ENCODE measurements at places on chromosomes 2 and 18.

- DNase-seq: no peak
Observed at GRCh38 chr2:168149150-168149974, 98.0 kb downstream of the STK39 start.

DNA sequence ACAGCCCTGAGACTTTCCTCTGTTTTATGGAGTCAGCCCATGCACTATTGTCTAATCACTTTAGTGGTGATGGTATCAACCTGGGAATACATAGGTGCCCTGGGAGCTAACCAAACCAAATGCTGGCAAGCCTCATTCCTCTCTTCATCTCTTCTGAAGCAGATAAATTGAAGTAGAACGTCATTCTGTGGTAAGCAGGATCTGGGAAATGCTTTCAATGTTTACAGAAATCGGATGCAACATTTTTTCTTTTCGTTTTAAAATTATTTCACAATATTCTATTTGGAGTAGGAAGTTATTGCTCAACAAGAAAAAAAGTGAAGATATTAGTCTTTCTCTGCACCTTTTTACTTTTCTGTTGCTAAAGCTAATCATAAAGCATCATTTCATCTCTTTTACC, 114.2 kb downstream of the RBMS1 start:
- DNase-seq: no peak

DNA sequence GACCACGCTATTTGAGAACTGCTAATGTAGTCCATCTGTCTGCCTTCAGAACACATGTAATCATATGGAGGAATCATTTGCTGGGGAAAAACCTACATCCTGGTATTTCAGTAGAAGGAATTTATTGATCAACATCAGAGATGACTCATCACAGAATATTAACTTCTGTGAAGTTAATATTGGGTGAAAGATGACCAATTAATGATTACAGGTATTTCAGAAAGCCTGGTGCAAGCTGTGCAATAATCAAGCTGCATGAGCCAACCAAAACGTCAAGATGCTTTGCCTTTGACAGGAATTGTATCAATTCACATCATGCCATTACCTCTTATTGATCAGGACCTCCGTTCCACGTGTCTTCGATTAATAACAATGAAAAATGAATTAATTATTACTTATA, 9.4 kb upstream of the SPATS2L start:
- DNase-seq: no peak

- peak; percentile 89 for DNase-seq
Observed at GRCh38 chr18:63619661-63620060, 24.4 kb downstream of the SERPINB4 start.

- no peak for DNase-seq
Observed at GRCh38 chr2:172395503-172395902, 31.9 kb upstream of the ITGA6 start.

DNA sequence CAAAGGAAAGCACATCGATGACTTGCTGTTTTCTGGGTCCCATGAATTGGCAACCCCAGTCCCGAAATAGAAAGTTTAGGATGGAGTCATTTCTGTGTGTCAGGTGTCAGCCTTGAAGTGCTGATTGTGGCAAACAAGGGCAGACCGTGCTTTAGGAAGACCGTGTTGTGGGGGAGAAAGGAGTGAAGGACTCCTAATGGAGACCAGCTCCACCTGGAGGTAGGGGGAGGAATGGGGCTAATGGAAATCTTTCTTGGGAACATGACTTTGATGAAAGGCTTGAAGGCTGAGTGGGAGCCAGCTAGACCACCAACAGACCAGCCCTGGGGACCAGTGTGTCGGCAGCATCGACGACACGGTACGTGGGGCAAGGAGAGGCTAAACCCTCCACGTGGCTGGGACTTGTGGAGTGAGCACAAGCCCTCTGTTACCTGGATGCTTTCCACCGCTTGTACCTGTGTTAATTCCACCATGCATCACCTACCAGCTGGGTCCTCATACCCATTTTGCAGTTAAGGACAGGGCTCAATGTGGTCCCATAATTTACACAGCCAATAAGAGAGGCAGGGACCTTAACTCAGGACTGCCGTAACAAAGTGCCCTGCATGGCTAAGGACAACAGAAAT, 104.2 kb downstream of the SH3BP4 start:
- DNase-seq: no peak

GRCh38 chr2:47026748-47027534, 111.3 kb upstream of the MCFD2 start:
- no peak for DNase-seq

GRCh38 chr2:241868661-241869081, 858 bp upstream of the RTP5 start:
- peak; percentile 3 for DNase-seq

GRCh38 chr2:188949046-188949818, 24.9 kb upstream of the COL3A1 start:
- no peak for DNase-seq

- no peak for DNase-seq
Observed at GRCh38 chr18:39713961-39714360, 2148.4 kb upstream of the CELF4 start.

- DNase-seq: no peak
Observed at GRCh38 chr2:222993920-222994650, 57.9 kb upstream of the KCNE4 start.

- no peak for DNase-seq
Observed at GRCh38 chr2:201436141-201436540, 15.1 kb downstream of the TRAK2 start.

DNA sequence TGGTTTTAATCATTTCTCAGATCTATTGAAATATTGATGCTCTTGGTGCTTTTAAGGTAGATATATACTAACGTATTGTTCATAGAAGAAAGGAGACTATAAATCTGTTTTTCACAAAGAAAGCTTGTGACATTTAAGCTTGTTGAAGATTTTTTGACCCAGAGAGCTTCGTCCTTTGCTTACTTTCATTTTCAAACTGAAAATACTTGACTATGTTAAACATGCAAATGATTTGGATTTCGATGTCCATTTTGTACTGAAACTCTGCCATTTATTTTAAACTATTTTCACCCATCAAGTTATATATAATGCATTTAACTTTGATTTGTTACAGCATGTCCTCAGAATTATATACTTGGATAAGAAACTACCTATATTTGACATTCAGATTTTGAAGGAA, 85.2 kb downstream of the SLC4A10 start:
- no peak for DNase-seq

- DNase-seq: no peak
Observed at GRCh38 chr2:26412091-26412673, 10.5 kb downstream of the DRC1 start.

DNA sequence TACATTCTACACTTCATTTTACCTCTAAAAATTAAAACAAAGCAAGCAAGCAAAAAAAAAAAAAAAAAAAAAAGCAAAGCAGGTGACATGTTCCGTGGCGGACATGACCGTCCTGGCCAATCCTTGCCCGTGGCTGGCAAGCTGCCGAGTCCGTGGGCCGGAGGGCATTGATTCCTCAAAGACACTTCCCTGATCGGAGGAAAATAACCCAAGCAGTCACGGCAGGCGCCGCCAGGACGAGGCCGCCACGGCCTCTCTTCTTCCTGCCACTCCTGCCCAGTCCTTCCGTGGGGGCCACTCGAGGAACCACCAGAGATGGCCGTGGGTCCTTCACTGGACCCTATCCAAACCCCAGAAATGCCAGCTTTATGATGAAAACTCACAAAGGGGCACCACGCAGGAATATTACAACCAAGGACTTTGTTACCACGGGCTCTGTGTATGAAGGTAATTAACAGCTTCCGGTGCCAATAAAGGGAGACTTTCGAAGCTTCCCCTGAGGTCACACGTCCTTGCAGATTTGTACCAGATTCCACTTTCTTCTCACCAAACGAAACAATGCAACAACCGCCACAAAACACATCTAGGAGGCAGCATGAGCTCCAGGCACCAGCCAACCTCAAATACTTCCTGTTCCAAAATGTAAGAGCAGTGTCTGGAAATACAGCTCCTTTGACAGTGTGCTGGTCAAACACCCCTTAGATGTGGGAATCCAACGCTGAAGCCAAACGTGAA, 170.3 kb downstream of the HDAC4 start:
- no peak for DNase-seq

DNA sequence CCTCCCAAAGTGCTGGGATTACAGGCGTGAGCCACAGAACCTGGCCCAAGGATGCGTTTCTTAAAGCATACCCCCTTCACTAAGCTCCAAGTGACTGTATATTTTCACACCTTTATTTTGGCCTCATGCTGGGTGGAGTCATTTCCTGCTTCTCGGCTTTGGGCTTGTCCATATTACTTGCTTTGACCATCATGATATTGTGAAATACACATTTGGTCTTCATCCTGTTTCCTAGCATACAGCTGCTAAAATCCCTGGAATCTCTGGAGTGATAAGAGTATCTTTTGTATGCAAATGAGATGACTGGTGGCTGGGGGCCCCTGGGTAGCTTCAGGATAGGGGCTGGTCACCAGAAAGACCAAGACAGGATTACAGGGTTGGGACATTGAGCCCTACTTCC, 17.6 kb upstream of the COLEC12 start:
- no peak for DNase-seq

DNA sequence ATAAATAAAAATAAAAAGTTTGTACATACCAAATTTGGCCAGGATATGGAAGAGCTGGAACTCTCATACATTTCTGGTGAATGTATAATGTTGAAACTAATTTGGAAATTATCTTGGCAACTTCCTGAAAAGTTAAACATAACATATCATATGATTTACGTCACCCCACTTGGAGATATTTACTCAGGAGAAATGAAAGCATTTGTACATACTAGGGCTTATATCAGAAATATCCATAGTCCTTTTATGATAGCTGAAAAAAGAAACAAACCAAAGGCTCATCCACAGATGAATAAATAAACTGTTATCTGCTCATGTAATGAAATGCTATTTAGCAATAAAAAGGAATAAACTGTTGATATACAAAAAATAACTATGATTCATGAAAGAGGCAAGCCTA, 318.2 kb upstream of the NRXN1 start:
- no peak for DNase-seq

DNA sequence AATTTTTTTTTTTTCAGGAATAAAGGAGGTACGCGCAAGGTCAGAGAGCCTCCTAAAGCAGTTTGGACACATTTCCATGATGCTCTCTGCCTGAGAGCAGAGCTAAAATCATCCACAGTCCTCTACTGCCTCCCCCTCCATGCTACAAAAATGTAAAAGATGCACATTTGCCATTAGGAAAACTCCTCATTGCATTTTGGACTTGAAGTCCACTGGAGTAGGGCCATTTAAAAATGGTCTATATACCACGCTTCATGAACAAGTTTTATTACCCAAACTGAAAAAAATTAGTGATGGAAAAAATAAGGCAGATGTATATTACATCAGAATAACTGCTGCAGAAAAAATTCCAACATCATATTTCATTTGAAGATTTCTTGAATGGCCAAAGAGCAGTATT, 256.0 kb downstream of the AFF3 start:
- DNase-seq: no peak

DNA sequence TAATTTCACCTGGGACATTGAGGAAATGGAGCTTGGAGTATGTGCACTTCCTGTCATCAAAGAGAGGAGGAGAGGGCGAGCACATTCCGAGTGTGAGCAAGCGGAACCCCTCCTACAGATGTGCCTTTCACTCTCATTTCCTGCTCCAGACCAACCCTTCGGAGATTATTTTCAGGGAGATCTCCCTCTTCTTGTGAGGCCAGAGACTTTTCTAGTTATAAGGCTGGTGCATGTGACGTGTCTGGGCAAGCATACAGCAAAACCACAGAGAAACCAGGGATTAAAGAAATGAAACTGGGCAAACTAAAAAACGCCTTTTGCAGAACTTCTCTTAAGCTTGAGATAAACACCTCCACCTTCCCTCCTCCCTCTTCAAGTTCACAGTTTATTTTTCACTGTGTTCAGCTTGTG, 409.2 kb upstream of the TCF4 start:
- DNase-seq: no peak

- DNase-seq: no peak
Observed at GRCh38 chr2:112694182-112694581, 26.6 kb upstream of the NT5DC4 start.

- no peak for DNase-seq
Observed at GRCh38 chr2:128348701-128349100, 30.0 kb upstream of the HS6ST1 start.

GRCh38 chr2:181077128-181077709, 96.8 kb downstream of the UBE2E3 start:
- DNase-seq: no peak

DNA sequence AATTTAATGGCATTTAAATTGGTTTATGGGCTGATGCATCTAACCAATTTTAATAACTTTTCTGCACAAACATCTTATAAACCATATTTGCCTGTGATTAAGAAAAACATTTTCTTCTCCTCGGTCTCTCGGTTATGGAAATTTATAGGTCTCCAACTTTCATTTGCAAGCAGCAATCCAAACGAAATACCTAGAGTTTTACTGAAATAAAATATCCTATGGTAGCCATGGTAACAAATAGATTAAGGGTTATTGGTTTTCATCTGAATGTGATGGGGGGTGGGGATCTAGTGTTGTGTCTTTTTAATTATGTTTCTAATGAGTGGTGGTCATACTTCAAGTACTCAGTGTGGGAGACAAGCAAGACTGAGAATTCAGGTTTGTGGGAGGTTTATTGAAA, 2.9 kb downstream of the KLHL29 start:
- DNase-seq: no peak

DNA sequence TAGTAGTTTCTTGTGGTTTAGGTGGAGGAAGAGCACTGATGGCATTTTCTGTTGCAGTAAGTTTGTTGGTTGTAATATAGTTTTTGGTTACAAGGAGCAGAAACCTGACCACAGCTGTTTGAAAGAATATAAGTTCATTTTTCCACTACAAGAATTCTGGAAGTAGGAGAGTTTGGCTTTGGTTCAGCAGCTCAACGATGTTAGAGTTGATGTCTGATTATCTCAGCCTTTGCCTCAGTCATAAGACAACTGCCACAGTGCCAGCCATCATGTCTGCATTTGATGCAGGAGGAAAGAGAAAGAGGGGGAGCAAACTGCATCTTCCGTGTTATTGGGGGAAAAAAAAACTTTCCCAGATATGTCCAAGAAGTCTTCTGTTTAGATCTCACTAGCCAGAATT, 119.1 kb downstream of the LYPD1 start:
- no peak for DNase-seq

GRCh38 chr2:174683392-174683759, 80.9 kb downstream of the CHRNA1 start:
- no peak for DNase-seq

- no peak for DNase-seq
Observed at GRCh38 chr2:216033403-216033802, 20.1 kb upstream of the MREG start.

- DNase-seq: no peak
Observed at GRCh38 chr18:54939361-54939917, 19.8 kb downstream of the CCDC68 start.

GRCh38 chr2:197798187-197798586, 6.2 kb upstream of the PLCL1 start:
- DNase-seq: peak; percentile 13

DNA sequence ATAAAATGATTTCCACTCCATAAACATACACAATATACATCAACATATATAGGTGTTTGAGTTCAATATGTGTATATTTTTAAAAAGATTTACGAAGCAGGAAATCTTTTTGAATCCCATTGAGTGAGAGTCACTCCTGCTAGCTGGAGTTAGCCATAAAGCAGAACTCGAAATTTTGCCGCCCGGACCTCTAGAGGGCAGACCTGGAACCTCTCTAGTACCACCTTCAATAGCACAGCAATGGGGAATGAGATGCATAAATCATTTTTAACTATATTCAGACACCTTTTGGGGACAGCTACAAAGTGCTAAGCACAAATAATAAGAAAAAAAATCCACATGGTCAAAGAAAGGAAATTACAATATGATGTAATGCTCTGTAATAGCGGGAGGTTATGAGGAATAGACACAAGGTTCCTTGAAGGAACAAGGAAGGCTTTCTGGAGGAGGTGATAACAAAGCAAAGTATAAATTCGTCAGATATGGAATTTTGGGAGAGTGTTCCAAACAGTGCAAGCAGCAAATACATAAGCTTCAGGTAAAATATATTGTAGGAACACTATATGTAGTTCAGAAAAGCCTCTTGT, 533.4 kb downstream of the ERBB4 start:
- no peak for DNase-seq

All from NCI-H524 treated with DMSO at 0.1 percent for 48 hours (cell line).